ENCODE measurements at places on chromosomes 16 and 17.

- DNase-seq, result peak; percentile 52
Observed at GRCh38 chr16:82368041-82368440, 198.0 kb upstream of the MPHOSPH6 start.

DNA sequence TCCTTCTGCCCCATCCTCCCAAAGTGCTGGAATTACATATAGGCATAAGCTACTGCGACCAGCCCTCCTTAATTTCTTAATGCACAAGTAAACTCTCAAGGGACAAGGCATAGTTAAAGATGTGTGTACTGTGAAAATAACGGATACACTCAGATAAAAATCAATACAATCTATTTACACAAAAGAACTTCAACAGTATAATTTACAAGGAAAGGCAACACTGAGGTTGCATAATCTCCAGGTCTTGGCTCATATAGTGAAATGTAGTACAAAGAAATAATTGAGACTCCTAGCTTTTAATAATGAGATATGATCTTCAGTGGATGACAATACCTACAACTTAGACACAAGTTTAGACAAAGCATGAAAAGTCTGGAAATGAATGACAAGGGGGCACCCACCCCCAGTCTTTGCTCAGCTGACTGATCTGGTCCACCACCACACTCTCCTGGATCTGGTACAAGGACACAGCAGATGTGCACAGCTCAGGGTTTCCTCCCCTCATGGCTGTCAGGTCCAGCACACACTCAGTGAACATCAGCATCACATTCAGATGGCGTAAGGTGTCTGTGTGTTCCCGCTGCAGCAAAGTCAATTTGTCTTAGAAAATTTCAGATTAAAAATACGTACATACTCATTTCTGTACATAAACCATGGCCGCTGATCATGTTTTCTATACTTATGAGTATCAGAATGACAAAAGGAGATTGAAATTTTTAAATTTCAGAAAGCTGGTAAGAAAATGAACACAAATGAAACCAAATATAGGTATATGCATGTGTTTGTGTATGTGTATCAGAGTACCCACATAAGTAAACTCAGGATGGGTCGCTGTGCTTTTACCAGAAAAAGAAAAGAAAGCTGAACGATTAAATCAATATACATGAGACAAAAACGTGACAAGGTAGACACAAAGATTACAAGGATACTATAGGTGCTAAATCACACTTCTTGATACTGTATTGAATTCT, 33.7 kb upstream of the ALDH3A1 start:
- no peak for DNase-seq

GRCh38 chr16:11007714-11008280, 63.4 kb downstream of the CLEC16A start:
- no peak for DNase-seq

- DNase-seq, result no peak
Observed at GRCh38 chr17:4189280-4189679, 46.3 kb downstream of the CYB5D2 start.

DNA sequence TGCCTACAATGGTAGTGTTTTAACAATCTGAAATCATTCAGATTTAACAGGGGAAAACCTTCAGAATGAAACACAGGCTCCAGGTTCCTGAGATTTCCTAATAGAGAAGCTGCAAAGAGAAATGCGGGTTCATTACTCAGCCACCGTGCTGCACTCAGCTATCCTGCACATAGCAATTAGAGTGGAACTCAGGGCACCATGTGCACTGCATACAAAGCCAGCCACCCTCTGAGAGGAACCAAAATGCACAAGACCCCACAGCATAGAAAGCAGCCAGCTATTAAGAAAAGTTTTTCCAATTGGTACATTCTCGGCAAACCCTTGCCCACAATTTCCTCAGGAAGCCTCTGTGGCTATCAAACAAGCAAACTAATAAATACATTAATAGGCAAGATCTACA, 37.4 kb downstream of the TOM1L2 start:
- DNase-seq, result no peak

- peak; percentile 60 for DNase-seq
Observed at GRCh38 chr16:81366316-81366932, 51.7 kb downstream of the GAN start.

- DNase-seq, result no peak
Observed at GRCh38 chr16:77812856-77813500, 24.6 kb downstream of the VAT1L start.

- DNase-seq, result no peak
Observed at GRCh38 chr17:79029327-79030009, 5.5 kb downstream of the C1QTNF1 start.

DNA sequence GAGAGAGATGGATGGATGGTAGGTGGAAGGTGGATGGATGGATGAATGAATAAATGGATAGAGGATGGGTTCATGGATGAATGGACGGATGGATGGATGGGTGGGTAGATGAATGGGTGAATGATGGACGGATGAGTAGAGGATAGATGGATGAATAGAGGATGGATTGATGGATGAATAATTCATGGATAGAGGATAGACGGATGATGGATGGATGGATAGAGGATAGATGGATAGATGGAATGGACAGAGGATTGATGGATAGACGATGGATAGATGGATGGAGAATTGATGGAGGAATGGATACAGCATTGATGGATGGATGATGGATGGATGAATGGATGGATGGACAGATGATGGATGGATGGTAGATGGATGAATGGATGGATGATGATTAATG, 91.7 kb downstream of the MYH11 start:
- no peak for DNase-seq

- DNase-seq, result no peak
Observed at GRCh38 chr17:40158438-40159013, 18.2 kb downstream of the CASC3 start.

DNA sequence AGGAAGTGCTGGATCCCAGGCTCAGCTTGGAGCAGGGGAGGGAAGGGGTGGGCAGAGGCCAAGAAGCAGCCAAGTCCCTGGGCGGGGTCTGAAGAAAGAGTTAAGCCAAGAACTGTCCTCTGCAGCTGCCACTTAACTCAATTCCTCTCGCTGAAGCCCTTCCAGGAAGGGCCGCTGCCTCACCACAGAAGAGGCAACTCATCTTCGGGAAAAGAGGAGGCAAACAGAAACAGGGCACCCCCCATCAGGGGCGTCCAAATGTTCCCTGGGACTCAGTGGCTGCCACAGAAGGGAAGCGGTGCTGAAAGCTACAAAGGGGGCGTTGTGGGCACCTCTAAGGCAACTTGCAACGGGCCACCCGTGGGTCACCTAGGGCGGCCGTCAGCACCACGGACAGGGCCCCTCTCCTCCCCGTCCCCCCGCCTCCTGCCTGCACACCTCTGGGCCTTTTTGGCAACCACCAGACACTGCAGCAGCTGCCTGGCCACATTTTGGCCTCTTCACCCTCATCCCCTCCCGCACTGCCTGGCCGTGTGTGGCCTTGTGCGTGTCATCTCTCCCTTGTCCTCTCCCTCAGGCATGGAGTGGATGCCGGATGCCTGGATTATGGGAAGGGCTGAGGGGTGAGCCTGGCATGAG, 2.5 kb downstream of the TLCD3B start:
- DNase-seq, result peak; percentile 27

GRCh38 chr16:16121185-16121727, 102.0 kb downstream of the ABCC6 start:
- DNase-seq, result no peak

GRCh38 chr17:69555056-69555455, 140.6 kb downstream of the MAP2K6 start:
- DNase-seq, result no peak

- no peak for DNase-seq
Observed at GRCh38 chr17:77884019-77884418, 74.5 kb upstream of the TNRC6C start.

- DNase-seq, result peak; percentile 13
Observed at GRCh38 chr17:58755577-58756245, at the start of gene PPM1E. Gene PPM1E (plus strand): TSS chr17:58755854.

- DNase-seq, result peak; percentile 77
Observed at GRCh38 chr17:77882481-77883212, 75.9 kb upstream of the TNRC6C start.

- DNase-seq, result no peak
Observed at GRCh38 chr16:28237754-28238357, 26.1 kb upstream of the XPO6 start.

DNA sequence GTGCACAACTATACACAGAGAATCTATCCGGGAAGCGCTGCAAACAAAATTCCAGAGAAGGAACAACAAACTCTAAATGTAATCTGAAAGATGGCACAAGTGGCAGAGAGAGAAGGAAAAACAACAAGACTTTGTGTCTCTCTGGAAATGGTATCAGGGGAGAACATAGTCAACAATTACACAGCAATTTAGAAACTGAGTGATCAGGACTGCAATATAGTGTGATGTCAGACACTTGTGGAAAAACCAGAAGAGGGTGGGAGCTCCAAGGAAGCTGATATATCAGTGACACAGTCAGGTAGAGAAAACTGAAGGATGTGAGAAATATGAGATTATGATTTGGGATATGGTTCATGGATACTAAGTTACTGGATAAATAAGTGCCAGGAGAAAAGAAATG, 8.2 kb downstream of the ZNF19 start:
- no peak for DNase-seq

DNA sequence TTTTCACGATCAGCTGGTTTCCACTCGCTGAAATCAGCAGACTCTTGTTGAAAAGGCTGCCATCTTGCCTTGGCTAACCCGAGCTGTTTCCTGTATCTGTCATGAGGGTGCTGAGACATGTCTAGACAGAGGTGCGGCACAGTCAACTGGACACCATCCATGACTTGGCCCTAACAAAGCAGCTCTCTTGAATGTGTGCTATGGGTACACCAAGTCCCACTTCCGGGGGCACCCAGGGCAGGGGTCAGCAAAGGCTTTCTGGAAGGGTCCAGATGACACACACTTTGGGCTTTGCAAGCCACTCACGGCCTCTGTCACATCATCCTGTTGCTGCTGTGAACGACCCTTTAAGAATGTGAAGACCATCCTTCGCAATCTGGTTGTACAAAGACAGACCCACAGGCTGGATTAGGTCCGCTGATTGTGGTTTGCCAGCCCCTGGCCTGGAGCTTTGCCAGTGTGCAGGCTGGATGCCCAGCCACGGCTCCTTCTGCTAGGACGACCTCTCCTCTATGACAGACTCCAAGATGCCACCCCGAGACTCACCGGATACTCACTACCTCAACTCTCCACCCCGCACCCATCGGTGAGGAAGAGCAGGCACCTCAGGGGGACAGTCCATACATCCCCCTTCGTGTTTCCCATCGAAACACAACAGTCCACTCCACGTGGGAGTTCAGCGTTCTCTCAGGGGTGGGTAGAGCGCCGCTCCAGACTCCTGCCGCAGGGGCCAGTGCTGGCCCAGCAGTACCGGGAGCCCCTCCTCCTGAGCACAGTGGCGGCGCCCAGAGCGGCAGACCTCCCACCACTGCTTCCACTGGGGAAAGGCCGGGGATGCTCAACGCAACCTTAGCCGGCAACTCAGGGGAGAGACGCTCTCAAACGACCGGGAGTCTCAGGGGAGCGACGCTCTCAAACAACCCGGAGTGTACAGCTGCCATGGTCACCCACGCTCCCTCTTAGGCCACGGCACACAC, 123.5 kb downstream of the ANKRD11 start:
- no peak for DNase-seq

DNA sequence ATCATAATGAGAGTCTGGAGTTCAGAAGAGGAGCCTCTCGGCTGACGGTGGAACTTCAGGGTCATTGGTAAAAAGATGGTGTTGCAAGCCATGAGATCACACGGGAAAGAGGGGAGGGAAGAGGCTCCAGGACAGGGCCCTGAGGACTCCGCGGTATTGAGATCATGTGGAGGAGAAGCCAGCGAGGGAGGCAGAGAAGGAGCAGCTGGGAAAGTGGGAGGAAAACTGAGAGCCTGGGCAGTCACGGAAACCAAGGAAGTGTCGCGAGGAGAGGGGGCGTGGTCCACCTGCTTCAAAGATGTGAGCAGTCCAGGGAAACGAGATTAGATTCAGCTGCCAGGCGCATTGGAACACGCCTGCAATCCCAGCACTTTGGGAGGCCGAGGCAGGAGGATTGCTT, 27.7 kb upstream of the SBK1 start:
- peak; percentile 68 for DNase-seq

GRCh38 chr17:32794533-32795246, 82.2 kb downstream of the MYO1D start:
- no peak for DNase-seq

- DNase-seq, result peak; percentile 21
Observed at GRCh38 chr17:13888056-13888609, 181.2 kb upstream of the COX10 start.

GRCh38 chr17:19365833-19366636, 3.5 kb upstream of the B9D1 start:
- DNase-seq, result no peak

GRCh38 chr16:63612462-63613227, 1509.2 kb downstream of the CDH11 start:
- DNase-seq, result no peak

- no peak for DNase-seq
Observed at GRCh38 chr17:36661688-36662087, 60.3 kb downstream of the MRM1 start.

DNA sequence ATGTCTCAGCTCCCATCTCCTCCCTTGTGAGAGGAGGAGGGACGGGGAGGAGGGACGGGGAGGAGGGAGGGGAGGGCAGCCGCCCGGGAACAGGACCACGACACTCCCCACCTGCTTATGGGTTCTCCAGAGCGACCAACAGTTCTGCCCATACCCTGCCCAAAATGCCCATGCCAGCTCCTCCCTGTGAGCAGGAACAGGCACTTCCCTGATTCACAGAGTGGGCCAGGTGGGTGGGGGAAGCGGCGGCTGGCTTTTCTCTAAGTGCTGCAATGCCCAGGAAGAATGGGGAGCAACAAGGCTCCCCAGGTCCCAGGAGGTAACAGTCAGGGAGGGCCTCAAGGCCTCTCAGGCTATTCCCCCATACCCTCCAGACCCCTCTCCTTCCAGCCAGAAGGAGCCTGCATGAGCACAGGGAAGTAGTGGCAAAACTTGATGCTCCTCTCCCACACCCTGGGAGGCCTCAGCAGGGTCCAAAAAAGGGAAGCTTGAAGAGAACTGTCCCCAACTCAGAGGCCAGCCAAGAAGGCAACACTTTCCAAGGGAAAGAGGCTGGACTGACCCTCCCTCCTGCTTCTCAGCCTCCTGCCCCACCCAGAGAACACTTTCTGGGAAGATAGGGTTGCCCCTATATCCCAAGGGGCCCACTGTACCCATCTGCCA, 53.8 kb downstream of the MYO18A start:
- DNase-seq, result no peak

GRCh38 chr17:45320349-45320930, 3.6 kb upstream of the MAP3K14 start:
- peak; percentile 58 for DNase-seq

DNA sequence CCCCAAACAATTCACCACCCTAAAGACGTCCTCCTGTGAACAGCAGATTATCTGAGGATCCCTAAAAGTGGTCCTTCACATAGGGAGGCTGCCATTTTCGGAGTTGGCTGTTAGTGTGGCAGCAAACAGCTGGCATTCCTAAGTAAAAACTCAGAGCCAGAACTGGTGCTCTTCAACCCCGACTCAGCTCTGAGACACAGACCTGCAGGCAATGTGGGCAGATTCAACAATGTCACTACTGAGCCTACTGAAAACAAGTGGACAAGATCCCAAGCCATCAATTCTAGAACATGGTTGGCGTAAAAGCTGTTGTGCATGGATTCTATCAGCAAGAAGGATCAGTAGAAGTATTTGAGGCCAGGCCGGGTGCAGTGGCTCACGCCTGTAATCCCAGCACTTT, 247.2 kb downstream of the NTN1 start:
- no peak for DNase-seq

Data from MCF 10A (cell line).